Ovary (tissue), 10 donors: ENCODE measurements at places on chromosomes 4 and X.

GRCh38 chrX:152573866-152574265 lies 63.8 kb upstream of the GABRQ start:
- DNase-seq, result no peak

GRCh38 chr4:154067786-154068185 lies 278.9 kb upstream of the SFRP2 start:
- DNase-seq, result no peak

DNA sequence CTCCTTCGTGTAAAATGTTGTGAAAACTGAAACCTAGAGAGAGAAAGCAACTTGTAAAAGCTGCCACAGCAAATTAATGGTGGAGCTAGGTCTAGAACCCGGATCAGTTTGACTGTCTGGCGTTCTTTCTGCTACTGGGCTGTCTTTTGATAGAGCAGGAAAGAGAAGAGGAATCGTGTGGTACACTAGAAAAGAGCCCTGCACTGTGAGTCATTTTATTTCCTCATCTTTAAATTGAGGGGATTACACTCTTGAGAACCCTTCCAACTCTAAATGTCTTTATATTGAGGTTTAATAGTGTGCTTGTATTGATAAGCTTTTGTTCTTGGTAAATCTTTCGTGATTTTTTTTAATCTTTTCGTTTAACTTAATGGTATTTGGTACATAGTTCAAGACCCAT lies 4.3 kb downstream of the WDR44 start:
- DNase-seq, result no peak

- DNase-seq, result no peak
Measured at GRCh38 chrX:53003111-53003510, 44.8 kb upstream of the FAM156A start.

GRCh38 chr4:125131891-125132680 lies 182.7 kb upstream of the FAT4 start:
- no peak for DNase-seq

DNA sequence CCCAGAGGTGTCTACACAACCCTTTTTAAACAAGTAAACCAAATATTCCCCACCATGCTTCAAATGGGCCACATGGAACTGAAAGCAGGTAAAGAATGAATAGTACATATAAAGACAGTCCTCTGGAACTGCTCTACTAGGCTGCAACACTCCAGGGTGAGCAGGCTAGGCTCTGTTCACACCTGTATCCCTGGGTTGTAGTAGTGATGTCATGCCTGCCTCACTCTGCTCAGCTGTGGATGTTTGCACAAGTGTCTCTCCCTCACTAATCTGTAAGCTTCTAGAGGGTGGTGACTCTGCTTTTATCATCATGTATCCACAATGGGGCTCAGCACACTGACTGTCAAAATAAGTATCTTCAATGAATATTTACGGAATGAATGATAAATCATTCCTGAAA lies 20.4 kb downstream of the LEF1 start:
- DNase-seq, result no peak

DNA sequence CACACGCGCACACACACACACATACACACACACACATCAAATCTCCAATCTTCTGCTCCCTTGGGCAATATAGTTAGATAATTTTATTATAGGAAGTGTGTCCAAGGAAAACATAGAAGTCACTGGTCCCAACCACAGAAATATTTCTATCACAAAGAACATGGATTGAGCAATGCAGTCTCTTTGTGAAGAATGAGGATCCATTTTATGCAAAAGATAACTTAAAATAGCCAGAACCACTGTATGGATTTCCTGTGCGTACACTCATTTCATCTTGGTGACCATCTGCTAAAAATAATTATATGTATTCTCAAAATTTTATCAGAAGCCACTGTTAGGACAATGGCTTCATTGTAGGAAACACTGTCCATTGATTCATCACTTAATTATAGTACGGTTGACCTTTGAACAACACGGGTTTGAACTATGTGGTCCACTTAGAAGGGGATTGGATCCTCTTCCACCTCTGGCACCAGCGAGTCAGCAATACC lies 169.6 kb upstream of the MXRA5 start:
- DNase-seq, result no peak

DNA sequence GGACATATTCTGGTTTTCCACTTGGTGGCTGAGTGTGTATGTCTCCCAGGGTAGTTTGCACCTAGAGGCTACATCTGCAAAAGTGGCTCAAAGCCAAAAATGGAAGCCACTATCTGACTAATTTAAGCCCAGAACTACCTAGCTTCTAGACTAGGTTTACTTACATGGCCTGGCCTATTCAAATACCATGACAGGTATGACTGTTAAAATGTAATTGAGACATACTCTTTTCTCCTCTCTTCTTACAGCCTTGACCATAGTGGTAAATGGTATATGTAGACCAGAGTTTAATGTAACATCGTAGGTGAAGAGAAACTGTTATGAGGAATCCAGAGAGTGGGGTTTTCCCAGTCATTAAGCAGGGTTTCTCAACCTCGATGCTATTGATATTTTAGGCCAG lies 2.6 kb upstream of the TRPC5 start:
- no peak for DNase-seq

DNA sequence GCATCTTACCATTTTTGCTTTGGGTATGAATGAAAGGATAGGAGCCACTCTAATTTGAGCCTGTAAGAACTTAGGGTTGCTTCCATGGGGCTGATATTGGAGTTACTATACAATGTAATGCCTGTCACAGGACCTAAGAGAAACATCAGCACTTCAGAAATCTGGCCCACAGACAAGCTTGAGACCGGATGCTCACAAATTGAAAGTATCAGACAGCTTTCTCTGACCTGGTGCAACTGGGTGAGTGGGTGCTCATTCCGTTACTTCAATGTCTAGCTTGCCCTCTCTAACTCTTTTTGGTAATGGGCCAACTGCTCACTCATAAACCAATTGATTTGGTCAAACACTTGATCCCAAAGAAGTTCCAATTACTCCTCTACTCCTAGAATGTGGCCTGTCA lies 62.1 kb downstream of the GPC4 start:
- no peak for DNase-seq

GRCh38 chrX:47633689-47634590 lies 4.2 kb upstream of the CFP start:
- DNase-seq, result no peak
